Activated T-helper 9 cell treated with anti-CD3 and anti-CD28 coated beads, Interleukin-2, amount 50 U/mL, for 16 hours (primary cell): ENCODE measurements at places on chromosomes 5 and 9.

- no peak for DNase-seq
Measured at GRCh38 chr5:136901-137300, 44.9 kb downstream of the PLEKHG4B start.

GRCh38 chr5:89342106-89342876 is 459.3 kb upstream of the MEF2C start:
- DNase-seq, result no peak

- no peak for DNase-seq
Measured at GRCh38 chr9:76652894-76653293, 111.3 kb upstream of the PCA3 start.

GRCh38 chr5:31554552-31554951 is 22.5 kb downstream of the C5orf22 start:
- DNase-seq, result no peak

GRCh38 chr9:35956651-35957050 is 1.3 kb downstream of the OR2S2 start:
- no peak for DNase-seq
